ENCODE measurements at places on chromosomes 1 and 21.

GRCh38 chr1:63984257-63984929 is 210.6 kb downstream of the ROR1 start:
- no peak for DNase-seq

DNA sequence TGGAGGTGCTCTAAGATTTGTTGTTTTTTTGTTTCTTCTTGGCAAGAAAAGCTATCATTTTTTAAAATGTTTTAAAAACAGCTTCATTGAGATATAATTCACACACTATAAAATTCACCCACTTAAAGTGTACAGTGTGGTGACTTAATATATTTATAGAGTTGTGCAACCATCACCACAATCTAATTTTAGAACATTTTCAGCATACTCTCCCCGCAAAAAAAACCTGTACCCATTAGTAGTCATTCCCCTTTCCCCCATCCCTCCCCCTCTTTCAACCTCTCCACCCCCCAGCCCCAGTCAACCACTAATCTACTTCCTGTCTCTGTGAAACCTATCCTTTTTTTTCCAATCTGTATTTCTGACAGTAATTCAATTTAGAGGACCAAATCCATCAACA is 30.6 kb downstream of the ZC3H11B start:
- DNase-seq = no peak

GRCh38 chr1:206582971-206583706 is 29.1 kb downstream of the EIF2D start:
- DNase-seq = no peak

DNA sequence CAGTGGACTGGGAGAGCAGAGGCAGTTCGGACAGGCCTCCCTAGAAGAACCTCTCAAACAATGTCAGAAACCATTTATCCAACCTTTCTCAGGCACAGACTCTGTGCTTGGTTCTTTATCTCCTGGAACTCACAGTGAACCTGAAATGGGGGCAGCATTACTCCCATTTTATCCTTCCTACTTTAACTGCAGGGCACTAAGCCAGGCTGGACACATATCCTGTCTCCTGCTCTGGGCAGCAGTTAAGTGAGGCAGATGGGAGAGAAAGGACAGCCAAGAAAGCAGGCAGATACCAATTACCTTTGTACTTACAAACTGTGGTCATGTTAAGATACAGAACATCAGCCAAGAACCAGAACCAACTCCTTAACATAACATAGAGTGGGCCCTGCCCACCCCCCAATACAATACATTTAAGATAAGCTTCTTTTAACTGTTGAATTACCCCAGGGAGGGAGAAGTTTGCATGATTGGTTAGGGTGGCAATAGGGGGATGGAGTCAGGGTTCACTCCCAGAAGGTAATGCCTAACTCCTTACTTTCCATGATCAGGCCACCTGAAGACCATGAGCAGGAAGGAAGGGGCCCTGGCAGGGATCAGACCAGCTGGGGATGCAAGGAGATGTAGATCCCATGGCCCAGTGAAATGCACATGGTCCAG is 10.9 kb downstream of the KDF1 start:
- DNase-seq = no peak

DNA sequence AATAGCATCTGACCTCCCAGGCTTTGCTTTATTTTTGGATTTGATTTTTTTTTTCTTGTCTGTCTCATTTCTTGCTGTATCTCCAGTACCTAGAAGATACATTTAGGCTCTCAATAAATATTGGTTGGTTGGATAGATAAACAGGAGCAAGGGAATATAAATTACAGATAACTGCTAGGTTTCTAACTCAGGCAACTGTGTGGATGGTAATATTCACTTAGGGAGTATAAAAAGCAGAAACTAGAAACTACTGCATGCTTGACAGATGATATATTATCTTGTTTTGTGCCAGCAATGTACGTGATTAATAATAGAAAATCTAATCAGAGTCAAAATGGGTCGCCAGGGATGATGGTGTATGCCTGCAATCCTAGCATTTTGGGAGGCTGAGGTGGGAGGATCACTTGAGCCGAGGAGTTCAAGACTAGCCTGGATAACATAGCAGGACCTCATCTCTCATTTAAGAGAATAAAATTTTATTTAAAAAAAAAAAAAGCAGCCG is 31.0 kb upstream of the TARS2 start:
- DNase-seq = no peak

- peak; percentile 20 for DNase-seq
Measured at GRCh38 chr1:70075761-70076160, 129.6 kb downstream of the LRRC40 start.

DNA sequence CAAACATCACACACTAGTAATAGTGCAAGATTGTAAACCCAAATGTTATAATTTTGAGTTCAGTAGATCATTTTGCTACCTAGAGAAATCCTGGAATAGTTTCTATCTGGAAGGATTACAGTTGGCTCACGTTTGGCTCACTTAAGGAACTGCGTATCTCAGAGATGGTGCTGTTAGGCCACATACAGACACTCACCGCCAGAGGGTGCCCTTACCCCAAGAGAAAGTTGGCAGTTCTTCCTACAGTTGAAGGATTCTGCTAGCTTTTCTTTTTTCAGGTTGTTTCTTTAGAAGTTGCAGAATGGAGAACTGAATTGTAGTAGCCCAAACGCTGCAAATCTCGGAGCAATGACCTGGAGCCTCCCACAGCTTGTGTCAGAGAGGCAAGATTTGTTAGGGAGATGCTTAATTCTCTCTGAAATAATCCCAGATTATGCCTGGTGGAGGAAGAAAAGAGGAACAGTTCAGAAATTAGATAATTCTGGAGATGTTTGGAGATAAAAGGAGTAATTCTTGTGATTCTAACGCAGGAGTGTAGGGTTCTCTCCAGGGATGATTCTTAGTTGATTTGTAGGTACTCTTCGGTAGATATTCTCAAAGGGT is 87.9 kb upstream of the PAPPA2 start:
- peak; percentile 66 for DNase-seq

GRCh38 chr1:21955501-21956281 is 18.6 kb upstream of the HSPG2 start:
- DNase-seq = peak; percentile 31

DNA sequence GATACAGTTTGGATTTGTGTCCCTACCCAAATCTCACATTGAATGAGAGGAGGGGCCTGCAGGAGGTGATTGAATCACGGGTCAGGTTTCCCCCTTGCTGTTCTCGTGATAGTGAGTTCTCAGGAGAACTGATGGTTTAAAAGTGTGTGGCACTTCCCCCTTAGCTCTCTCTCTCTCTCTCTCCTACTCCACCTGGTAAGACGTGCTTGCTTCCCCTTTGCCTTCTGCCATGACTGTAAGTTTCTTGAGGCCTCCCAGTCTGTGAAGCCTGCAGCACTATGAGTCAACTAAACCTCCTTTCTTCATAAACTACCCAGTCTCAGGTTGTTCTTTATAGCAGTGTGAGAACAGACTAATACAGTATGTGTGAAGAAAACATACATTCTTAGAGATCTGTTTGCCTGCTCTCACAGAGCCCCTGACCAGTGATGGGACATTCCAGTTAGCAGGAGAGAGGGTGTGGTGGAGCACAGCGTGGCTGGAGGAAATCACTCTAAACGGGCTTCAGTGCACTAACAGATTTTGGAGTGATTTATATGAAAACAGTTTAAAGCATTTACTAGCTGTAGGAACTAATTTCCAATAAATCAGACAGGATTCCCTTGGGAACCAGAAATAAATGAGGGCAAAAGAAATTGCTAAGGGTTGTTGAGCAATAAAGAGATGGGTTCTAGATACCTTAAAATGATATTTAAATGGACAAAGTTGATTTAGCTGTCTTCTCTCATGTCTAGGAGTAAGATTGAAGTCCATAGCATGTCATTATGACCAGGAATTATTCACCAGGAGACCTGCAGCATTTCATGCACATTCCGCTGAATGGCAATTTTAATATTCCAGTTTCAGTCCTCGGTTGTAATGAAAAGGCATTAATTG is 411.0 kb downstream of the CAMTA1 start:
- no peak for DNase-seq

DNA sequence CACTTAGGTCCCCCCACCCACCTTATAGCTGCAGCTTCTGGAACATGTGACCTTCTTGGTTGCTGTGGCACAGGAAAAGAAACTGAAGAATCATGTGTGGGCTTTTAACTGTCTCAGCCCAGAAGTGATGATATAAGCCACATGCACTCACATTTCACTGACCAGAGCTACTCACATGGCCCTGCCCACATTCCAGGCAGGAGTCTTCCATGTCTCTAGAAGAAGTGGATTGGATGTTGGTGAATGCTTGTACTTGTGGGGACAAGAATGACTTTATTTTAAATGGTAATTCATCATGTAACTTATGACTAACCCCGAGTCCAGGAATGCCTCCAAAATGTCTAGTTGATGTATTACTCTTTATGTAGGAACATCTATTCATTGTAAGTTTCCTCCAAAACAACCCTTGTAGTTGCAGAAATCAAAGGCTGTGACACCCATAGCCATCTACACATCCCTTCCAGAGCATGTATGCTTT is 15.8 kb upstream of the CAMK1G start:
- no peak for DNase-seq

- DNase-seq = no peak
Measured at GRCh38 chr1:65791801-65792668, 660 bp upstream of the PDE4B start.

DNA sequence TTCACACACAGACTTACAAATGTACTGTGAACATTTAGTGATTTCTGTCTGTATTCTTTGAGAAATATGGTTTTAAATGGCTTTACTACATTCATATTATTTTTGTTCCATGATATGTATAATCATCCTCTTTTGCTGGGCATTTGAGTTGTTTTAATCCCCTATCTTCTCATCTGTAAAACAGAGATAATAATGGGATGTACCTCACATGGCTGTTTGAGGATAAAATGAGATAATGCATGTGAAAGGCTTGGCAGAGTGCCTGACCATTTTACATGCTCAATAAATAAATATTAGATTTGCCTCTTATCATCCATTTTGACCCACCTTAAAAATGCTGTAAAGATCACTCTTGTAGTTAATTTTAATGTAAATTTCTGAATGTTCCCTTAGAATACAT is 197.2 kb downstream of the C1orf94 start:
- no peak for DNase-seq

DNA sequence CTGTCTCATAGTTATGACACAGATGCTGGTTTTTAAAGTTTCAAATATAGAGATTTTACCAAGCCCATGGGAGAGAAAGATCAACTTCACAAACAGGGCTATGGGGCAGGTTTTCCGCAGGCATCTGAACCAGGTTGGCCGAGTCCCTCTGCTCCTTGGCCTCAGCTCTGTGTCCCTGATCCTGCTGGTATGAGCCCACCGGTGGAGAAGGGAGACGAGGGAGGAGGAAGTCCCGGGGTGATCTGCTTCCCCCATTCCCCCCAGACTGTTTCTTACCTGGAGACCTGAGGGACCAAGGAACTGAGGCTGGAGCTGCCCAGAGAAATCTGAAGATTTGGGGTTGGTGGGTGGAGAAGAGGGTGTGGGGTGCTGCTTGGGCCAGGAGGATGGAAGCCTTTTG is 28.9 kb upstream of the BTG2 start:
- DNase-seq = no peak

GRCh38 chr1:93814795-93815340 is 64.1 kb downstream of the DNTTIP2 start:
- peak; percentile 80 for DNase-seq

DNA sequence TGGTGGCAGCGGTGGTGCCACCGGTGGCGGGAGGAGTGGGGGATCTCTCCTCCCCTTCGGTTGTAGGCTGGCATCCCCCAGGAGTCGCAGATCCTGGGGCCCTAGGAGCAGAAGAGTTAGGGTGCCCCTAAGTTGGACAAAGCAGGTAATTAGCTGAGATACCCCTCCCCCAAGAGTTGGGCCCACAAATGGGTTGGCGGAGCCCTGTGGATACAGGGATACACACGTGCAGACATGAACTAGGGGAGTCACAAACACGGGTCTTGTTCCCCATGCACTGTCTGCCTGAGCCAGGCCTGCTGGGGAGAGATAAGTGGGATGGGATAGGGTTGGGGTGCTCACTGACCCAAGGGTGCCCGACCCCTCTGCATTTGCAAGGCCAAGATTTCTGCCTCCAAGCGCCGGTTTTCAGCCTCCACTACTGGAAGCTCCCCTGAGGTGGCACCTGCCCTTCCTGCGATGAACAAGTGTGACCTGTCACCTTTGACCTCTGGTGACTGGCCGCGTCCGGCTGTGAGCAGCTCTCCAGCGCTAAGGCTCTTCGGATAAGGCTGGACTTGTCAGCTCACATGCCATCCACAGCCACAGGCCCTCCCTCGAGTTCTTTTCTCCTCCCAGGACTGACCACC is 1.8 kb downstream of the CCDC17 start:
- no peak for DNase-seq

GRCh38 chr1:2330035-2330434 is 61.3 kb downstream of the MORN1 start:
- no peak for DNase-seq

GRCh38 chr1:238789916-238790667 is 596.3 kb upstream of the CHRM3 start:
- DNase-seq = no peak

GRCh38 chr1:19844731-19845495 is 29.8 kb upstream of the RNF186 start:
- no peak for DNase-seq

GRCh38 chr1:54028306-54029251 is 10.6 kb upstream of the LDLRAD1 start:
- no peak for DNase-seq

- no peak for DNase-seq
Measured at GRCh38 chr1:233719655-233720341, 105.9 kb downstream of the KCNK1 start.

DNA sequence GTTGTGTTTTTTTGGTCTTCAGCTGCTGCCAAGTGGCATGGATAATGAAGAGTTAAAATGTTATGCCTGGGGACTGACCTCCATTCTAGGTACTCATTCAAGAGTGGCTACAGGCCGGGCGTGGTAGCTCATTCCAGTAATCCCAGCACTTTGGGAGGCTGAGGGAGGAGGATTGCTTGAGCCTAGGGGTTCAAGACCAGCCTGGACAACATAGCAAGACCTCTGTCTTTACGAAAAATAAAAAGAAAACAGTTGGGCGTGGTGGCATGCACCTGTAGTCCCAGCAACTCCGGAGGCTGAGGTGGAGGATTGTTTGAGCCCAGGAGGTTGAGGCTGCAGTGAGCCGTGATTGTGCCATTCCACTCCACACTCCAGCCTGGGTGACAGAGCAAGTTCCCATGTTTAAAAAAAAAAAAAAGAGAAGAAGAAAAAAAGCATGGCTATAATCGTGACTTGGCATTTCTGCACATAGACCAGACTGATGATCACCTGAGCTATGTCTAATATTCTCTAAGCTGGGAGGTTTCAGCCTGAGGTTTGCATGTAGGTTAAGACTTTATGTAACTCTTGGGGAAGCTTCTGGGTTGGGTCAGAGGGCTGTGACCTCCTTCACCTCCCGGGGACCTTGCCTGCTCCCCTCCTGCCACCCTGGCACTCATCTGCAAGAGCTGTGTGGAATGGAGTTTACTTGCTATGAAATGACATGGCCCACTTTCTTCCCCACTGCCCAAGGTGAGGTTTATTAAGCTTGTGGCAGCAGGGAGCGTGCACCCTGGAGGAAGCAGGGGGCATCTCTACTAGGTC is 51.3 kb downstream of the DHRS3 start:
- DNase-seq = no peak

- no peak for DNase-seq
Measured at GRCh38 chr1:30123896-30124295, 599.5 kb downstream of the MATN1 start.

All from NCI-H69 (cell line).